ENCODE measurements at places on chromosomes 2 and 18.

- DNase-seq = no peak
Measured at GRCh38 chr2:73043276-73043675, 28.2 kb downstream of the SFXN5 start.

DNA sequence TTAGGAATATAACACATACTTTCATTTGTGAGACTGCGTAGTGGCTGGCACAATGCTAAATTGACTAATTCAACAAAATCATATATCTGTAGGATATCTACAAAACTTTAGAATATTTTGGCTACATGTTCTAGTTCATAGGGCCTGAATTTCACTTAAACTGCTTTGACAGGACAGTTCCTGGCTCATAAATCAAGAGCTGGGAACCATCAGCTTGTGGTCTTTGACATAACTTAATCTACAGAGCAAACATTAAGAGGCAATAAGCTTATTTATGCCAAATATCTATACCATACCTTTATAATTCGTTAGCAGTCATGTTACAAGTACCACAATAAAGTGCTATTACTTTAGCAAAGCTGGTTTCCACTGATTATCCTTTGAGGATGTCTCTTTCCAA, 83.5 kb downstream of the ROCK2 start:
- no peak for DNase-seq

GRCh38 chr2:15720561-15721307, 129.1 kb downstream of the DDX1 start:
- no peak for DNase-seq

GRCh38 chr2:9657731-9658130, 26.9 kb upstream of the YWHAQ start:
- DNase-seq = no peak

DNA sequence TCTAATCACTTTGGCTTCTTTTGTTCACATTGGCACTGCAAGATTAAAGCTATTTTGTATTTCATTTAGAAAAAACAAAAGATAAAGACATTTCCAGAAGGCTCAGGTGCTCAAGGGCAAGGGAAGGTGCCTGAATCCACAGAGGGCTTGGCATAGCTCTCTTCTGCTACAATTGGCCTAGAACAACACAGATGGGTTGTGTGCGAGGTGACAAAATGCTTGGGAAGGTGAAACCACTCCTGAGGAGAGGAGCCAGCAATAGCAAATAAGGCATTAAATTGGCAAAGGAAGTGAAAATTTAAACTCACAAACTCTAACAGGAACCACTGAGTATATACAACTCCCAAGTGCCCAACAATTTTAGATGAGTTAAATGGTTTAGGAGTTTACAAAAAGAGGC, 1290.4 kb upstream of the CHAC2 start:
- DNase-seq = no peak

GRCh38 chr2:21043744-21044532, at the start of gene APOB:
APOB (minus strand) TSS chr2:21044073; CDS start chr2:21043945, 128 bp downstream.
- DNase-seq = no peak

DNA sequence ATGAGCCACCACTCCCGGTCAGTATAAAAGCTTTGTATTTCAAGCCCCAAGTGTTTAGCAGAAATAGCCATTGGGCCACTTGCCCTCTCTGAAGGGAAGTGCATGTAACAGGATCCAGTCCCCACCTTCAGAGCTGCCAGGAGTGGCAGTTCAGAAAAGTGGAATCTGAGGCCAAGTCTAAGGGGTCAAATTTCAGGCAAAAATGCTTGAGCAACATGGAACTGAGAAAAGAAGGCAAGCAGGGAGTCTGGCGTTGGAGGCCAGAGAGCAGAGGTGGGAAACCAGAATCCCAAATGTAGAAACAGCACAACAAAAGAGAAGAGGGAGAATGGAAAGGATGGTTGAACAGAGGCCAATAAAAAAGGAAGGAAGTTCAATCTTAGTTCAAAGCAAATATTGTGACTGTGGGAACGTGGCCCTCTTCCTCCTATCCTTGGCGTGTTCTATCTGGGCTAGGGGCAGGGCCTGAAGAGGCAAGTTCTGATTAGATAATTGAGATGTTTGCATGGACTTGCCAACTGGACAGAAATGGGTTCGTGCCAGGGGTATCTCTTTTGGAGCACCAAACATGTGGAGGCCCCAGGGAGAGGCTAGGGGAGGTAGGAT, 102.2 kb downstream of the AP1S3 start:
- no peak for DNase-seq

GRCh38 chr2:110714452-110715224, 17.7 kb upstream of the ACOXL start:
- DNase-seq = no peak

- no peak for DNase-seq
Measured at GRCh38 chr18:56973487-56973886, 173.4 kb upstream of the BOD1L2 start.

DNA sequence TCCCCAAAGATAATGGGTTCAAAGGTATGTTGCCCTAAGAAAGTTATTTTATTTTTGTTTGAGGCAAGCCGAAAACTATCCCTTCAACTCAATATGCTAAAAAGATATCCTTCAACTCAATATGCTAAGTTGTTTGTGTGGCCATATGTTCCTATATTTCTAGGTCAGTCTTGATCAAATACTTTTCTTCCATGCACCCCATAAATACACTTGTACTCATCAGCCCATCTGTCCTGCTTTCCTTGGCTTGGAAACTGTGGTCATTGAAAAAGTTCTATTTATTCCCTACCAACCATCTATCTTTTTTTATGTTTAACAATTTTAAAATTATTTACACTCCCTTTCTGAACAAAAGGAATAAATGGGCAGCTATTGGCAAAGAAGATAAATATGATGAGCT, 447.7 kb downstream of the NRXN1 start:
- no peak for DNase-seq

GRCh38 chr2:40439473-40439872, 12.4 kb downstream of the SLC8A1 start:
- DNase-seq = no peak

DNA sequence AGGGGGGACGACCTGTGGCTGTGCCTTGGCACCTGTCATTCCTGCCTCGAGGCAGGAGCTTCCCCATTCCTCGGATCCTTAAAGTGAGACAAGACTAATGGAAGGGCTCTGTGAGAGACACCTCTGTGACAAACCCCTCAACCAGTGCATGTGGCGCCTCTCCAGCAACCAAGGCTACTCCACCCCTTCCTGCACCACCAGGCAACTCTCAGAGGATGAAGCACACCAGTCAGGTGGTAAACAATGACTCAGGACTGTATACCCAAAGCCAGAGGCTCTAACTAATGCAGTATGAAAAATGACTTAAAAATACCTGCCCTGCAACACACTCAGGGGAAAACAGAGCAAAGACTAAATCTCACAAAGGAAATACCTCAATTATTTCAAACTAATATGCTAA, 136.9 kb downstream of the UXS1 start:
- no peak for DNase-seq

- no peak for DNase-seq
Measured at GRCh38 chr2:220880623-220881596, 691.2 kb downstream of the EPHA4 start.

DNA sequence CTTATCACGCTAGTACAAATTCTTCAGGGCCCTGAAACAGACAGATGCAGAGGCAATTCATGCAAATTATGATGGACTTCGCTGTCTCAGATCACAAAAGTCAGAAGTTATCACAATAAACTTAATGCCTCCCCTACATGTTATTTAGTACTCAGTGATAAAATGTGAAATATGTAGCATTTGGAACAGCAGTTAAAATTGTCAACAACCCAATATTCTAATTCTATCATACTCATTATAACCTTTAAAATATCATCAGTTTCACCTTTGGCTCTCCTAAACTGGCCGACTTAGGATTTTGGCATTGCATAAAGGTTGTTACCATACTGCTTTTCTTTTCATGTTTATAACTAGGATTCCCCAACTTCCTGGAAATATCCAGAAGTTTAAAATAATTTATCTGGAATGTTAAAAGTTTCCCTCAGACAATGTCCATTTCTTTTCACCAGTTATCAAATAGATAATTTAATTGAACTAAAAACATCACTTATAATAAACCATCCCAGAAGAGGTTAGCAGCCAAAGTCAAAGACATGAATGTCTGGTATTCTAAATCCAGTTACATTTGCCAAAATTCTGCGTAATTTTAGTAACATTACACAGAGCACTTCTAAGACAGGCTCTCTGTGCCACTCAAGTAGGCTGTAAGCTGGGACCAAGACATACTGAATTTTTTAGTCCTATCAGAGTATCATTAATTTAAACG, 239.8 kb downstream of the RBM43 start:
- DNase-seq = no peak

GRCh38 chr18:35143622-35144596, 96.9 kb upstream of the ZNF397 start:
- DNase-seq = peak; percentile 94

DNA sequence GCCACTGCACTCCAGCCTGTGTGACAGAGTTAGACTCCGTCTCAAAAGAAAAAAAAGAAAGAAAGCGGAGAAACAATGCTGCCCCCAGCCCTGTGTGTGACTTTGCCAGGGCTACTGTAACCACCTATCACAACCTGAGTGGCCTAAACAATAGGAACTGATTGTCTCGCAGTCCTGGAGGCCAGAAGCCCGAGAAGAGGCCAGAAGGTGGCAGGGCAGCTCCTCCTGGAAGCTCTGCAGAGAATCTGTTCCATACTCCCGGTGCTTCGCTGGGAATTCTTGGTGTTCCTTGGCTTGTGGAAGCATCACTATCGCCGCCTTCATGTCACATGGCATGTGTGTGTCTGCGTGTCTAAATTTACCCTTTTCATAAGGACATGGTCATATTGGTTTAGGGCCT, 14.4 kb upstream of the RAB17 start:
- no peak for DNase-seq

Measured in NCI-H1417 treated with DMSO at 0.1 percent for 48 hours (cell line).